ENCODE measurements at places on chromosomes 12 and 14.

DNA sequence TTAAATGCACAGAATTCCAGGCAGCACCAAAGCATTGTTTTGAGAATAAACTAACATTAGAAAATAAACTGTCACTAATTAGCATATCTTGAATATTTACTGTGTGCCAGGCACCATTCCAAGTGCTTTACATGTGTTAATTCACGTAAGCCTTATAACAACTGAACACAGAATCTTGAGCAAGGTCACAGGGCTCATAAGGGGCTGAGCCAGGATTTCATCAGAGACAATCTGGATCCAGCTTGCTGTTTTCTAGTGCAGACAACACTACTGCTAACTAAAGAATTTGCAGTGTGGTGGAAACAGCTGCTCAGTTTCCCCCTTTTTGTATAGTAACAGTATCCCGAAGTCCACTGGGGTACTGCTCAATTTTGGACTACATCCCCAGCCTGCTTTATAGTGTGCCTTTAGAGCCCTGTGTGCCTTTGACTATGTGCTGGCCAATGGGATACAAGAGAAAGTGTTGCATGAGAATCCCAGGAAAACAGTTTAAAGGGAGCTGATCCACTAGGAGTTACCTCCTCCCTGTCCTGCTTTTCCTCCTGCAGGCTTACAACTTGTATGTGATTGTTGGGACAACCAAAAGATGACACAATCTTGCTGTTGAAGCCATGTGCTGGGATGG, 36.0 kb upstream of the RMST start:
- no peak for DNase-seq

GRCh38 chr12:95051241-95051640, 22.2 kb downstream of the NR2C1 start:
- DNase-seq = no peak

GRCh38 chr12:72089678-72090077, 151.0 kb downstream of the TPH2 start:
- DNase-seq = no peak

DNA sequence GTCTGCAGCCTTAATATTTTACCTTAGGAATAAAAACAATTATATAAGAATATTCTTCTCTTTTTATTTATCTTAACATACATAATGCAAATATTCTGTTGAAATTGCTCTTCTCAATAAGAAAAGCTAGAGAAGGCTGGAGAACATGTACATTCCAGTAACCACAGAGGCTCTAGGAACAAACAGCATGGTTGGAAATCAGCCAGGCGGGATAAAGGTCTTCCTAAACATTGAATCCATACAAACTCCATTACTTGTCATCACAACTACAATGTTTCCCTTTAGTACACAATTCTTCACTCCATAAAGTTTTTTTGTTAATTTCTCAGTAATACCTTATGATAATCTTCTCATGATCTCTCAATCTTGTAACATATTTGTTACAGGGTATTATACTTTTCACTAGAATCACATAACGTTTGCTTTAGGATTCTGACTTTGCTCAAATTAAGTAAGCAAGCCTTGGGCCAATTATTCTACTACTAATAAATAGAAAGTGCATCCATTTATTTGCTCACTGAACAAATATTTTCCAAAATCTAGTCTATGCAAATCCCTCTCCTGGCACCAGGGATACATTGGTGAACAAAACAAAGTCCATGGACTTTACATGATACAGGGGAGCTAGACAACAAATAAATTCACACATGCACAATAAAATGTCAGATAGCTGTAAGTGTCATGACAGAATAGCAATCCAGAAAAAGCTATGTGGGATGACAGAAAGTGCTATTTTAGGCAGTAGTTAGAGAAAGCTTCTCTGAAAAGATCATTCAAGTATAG, 237.5 kb upstream of the TMTC1 start:
- no peak for DNase-seq

DNA sequence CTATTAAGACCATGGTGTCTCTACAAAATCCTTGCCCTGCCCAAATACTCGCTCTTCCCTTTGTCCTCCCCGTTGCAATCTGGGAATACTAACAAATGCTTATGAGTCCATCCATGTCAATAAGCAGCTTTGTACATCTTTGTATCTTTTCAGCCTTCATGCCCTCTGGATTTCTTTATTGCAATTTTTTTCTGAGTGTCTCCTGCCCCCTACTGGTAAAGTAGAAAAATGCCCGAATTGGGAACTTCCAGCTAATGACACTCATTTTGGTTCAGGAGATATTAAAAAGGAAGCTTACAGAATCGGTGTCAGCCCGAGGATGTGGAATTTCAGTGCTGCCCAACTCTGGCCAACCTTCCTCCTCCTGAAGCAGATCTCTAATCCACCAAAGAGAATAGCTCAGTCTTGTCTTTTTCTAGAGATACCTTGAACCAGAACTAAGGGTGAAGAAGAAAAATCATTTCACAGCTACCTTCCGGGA, 46.0 kb downstream of the SH2B3 start:
- DNase-seq = no peak

DNA sequence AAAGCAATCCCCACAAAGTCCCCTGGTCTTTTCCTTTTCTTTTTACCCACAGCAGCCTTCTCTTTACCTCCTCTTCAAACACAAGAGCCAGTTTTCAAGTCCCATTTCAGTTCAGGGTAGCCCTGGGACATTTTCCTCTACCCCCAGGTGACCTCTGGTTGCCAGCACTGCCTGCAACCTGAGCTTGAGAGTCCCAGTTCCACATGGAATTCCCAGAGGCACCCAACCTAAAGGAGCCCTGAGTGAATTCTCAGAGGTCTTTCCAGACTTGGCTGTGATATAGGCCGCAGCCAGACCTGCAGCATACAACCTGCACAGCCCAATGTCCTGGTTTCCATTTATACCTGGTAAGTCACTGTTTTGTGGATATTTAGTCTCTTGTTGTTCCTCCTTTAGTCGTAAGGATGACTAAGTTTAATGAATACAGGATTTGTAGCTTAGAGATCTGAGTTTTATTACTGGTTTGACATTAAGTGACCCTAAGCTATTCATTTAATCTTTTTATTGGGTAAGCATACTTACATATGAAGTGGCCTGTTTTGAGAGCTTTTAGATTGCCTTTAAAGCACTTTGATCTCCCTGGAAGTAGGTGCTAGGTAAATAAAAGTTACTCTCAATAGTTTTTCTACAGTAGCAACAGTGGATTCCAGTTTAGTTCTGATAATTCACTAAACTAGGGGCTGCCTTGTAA, 159.8 kb downstream of the TGFB3 start:
- DNase-seq = no peak

DNA sequence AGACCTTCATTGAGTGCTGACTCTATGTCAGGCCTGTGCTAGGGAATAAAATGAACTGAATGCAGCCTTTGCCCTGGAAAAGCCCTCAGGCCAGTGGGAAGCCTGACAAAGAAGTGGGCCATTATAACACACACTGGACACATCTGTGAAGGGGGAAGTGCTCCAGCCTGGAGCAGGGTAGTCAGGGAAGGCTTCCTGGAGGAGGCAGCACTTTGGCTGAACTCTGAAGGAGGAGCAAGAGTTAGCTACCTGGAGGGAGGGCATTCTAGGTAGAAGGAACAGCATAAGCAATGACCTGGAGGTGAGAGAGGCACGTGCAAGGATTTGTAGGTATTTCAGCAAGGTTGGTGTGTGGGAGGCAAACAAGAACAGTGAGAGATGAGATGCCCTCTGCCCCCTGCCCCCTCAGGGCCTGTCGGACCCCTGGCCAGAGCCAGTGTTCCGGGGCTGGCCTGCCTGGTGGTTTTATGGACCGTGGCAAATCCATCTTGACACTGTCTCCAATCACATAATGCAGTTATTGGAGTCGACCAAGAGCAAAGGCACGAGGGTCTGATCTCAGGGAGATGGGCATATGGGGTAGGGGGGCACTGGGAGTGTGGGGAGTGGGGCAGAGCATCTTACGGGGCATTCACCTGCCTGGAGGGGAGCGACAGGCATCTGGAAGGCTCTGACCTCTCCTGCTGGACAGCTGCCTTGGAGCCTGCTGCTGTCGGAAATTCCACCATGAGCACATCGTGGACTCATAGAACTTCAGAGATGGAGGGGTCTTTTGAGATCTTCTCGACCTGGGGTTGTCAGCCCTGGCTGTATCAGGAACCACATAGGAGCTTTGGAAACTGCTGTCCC, 2.7 kb upstream of the FAM222A start:
- DNase-seq = no peak

GRCh38 chr12:90936230-90937005, 18.6 kb downstream of the CCER1 start:
- no peak for DNase-seq

DNA sequence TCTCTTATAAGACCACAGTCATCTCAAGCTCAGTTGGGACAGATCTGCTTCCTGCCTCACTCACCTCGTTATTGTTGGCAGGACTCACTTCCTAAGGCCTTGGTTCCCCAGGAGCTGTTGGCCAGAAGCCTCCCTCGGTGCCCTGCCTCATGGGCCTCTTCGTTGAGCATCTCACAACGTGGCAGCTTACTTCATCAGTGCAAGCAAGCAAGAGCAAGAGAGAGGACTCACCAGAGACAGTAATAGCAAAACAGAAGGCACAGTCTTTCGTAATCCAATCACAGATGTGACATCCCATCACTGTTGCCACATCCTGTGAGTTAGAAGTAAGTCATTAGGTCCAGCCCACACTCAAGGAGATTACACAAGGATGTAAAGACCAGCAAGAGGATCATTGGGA, 5.1 kb upstream of the NUMB start:
- peak; percentile 66 for DNase-seq

DNA sequence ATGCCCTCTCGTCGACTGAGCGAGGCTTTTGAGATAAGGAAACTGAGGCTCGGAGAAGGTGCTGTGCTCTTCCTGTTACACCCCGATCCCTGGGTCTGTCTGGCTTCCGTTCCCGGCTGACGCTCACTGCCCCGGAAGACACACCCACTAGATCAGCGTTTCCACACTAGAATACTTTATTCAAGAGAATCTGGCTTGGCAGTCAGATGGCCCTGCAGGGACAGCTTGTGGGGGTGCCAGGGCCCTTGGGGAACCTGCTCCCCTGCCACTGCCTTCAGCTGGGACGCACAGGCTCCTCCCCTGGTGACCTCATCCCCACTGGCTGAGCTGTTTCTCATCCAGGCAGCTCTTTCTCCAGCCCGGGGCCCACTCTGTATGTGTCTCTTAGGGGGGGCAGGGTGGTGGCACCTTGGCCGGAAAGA, 13.7 kb downstream of the PGF start:
- peak; percentile 73 for DNase-seq

DNA sequence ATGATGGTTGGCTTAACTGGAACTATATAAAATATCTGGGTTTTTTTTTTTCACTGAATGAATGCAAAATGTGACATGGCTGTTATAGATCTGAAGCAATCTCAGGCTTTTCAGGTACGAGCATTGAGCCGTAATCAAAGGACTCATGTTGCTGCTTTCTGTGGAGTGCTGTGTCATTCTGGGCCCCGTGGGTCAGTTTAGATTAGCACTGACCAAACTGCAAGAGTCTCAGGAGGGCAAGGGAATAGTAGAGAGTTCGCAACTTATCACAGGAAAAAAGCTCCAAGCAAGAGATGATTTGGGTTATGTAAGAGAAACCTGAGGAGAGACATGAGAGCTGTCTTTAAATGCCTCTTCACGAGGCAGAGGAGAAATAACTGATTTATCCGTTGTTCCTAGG, 59.1 kb downstream of the UBR7 start:
- DNase-seq = no peak

GRCh38 chr12:131316388-131316787, 362.7 kb downstream of the ADGRD1 start:
- DNase-seq = no peak

- no peak for DNase-seq
Measured at GRCh38 chr12:104551313-104551931, 94.7 kb downstream of the CHST11 start.

- no peak for DNase-seq
Measured at GRCh38 chr12:68458866-68459265, 126.7 kb upstream of the MDM1 start.

DNA sequence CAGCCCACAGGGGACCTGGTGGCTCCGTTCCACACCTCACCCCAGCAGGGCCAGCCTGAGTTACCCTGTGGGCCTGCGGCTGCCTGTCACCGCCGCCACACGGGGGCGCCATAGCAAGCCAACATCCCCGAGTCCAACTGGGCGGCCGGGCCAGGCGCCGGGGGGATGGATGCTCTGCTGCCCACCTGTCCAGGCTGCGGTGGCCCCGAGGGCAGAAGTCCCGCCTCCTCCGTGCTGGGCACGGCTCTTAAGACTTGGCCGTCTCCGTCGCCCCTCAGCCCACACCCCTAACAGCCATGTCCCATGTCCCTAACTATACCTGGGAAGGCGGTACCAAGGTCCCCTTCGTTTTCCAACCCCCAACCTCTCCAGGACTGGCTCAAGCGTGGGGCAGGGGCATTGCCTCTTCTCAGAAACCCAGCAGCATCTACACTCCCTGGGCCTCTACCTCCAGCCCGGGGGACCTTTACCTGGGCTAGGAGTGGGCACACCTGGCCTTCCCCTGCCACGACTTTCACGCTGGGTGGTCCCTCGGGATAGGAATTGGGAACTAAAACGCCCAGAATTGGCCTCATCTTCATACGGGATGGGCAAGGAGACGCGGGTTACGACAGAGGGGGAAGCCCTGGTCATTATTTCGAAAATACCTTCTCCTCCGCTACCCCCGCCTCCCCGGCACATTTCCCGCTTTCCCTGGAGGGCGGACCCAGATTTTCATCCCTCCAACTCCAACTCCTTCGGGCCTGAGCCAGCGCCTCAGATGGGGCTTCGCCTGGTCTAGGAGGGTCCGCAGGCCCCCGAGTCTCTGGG, 1.1 kb upstream of the CYP46A1 start:
- peak; percentile 88 for DNase-seq

DNA sequence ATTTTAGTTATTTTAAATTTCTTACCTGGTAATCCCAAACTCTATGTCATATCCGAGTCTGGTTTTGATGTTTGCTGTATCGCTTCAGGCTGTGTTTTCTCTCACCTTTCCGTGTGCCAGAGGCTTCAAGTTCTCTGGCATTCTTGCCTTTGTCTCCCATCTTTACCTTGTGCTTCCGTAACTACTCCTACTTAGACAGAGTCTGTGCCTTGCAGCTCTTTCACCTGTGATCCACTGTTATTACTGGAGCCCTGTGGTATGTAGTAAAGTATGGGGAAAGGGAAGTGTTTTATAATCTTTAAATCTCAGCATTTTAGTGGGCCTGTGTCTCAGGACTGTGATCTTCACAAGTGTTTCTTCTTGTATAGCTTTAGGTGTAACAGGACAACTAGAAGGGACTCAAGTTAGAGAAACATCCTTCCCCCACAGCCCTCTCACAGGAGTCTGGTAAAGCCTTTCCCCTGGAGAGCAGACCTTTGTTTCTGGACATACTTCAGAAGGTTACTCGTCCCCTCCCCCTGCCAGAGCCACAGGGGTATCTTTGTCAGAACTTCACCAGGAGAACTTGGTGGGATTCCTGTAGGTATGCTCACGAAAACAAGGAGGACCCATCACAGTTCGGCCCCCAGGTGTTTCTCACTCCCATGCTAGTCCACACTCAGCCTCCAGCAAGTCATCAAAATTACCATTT, 11.1 kb downstream of the IFNG start:
- no peak for DNase-seq

DNA sequence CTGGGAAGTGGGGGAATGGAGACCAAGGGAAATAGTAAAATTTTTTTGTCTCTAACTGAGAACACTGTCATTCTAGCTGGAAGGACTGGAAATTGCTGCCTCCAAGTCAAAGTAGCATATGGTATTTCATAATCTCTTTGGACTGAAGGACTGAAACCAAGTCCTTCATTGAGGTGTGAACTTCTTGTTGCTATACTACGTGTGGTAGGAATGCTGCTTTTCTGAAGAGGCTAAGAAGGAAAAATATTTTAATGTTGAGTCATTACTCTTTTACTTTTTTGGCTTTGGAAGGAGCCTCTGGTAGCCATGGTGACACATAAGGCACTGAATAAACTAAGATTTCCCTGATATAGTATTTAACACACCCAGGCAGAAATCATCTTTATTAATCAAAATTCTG, 465.4 kb downstream of the NPAS3 start:
- DNase-seq = no peak

All from activated CD4-positive, alpha-beta T cell treated with anti-CD3 and anti-CD28 coated beads, Interleukin-2, amount 50 U/mL, for 48 hours (primary cell).